ENCODE measurements at places on chromosomes 3 and 15. TPM values are rescaled to one million over a fixed set of nuclear protein-coding genes. Genes with fewer than 3 reads are reported as not detected.

Gene VPS8
- polyA plus RNA-seq = 6.8 TPM

Gene OR4F6
- polyA plus RNA-seq = not detected

Gene GHSR
- not detected for polyA plus RNA-seq

Gene ZPLD1
- polyA plus RNA-seq = not detected

Gene SPCS1
- polyA plus RNA-seq = 114 TPM

Gene MYRIP
- 0.15 TPM for polyA plus RNA-seq

Gene NMNAT3
- polyA plus RNA-seq = 13.1 TPM

Gene INSYN1
- polyA plus RNA-seq = 5.6 TPM

Gene ADIPOQ
- polyA plus RNA-seq = 0.36 TPM

Gene EPHB3
- 0.50 TPM for polyA plus RNA-seq

Gene FRMD4B
- polyA plus RNA-seq = 5.6 TPM

Gene FBXO40
- not detected for polyA plus RNA-seq

Gene ANKRD34C
- not detected for polyA plus RNA-seq

Gene NDUFB4
- 183 TPM for polyA plus RNA-seq

Gene CHRM5
- not detected for polyA plus RNA-seq

Gene TMEM108
- polyA plus RNA-seq = not detected

Gene CKMT1B
- polyA plus RNA-seq = 0.05 TPM

Gene HTR3E
- not detected for polyA plus RNA-seq
